ENCODE measurements at places on chromosomes 3 and 15. TPM values are rescaled to one million over a fixed set of nuclear protein-coding genes. Genes with fewer than 3 reads are reported as not detected.
A peak's percentile ranks its signal among the peaks of the same experiment; 100 is the strongest.

DNA sequence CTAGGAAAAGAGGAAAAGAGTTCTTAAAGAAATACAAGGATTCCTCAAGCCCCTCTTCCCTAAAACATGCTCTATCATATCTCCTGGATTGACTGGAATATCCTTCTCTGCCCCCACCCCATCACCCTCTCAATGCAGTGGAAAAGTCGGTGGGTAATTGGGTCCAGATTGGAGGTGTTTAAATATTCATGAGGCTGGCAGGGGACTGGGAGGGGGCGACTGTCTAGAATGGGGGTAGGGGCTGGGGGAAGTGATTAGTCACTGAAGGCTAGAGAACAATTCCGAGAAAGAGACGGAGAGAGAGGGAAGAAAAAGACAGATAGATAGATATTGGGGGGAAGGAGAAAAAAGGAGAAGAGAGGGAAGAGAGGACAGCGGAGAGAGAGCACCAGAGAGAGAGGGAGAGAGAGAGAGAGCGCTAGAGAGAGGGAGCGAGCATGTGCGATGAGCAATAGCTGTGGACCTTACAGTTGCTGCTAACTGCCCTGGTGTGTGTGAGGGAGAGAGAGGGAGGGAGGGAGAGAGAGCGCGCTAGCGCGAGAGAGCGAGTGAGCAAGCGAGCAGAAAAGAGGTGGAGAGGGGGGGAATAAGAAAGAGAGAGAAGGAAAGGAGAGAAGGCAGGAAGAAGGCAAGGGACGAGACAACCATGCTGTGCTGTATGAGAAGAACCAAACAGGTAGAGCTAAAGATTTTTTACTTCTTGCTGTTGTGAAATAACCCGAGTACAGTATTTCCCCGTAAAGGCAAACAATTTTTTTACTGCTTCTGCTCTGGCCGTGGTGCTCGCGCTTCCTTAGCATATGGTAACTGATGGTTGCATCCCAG, at the start of gene GAP43:
GAP43 (plus strand) TSS at position 467 of the 825 bp plus-strand sequence; CDS start at position 647, 180 bp downstream.
- DNase-seq: peak; percentile 48

CDHR4 gene
- not detected for total RNA-seq

DLL4 gene
- total RNA-seq: 9.2 TPM

DNA sequence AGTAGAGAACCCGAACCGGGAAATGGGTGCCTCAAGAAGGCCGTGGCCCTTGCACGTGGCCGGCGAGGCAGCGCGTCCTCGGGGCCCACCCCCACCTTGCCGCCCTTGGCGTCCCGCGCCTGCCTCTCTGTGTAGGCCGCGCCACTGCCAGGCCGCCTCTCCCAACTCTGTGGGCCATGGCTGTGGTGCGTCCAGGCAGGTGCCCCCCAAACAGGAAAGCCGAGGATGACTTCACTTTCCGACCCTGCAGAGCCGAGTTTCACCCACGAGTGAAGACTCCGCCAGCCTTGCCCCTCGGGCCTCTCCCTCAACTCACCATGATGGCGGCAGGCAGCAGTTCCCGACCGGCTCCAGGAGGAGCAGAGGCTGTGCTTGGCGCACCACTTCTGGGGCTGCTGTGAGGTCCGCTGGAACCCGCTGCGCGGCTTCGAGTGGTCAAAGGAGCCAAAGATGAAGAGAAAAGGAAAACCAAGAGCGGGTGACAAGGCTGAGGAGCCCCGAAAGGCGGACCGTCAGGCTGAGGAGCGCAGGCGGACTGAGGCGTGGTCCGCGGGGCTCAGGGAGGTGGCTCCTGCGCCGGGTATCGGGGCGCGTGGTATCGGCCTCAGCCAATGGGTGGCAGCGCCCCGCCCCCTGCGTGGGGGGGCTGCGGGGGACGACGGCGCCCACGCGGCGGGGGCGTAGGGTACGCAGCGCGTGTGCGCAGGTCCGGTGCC, at the start of gene DAZL:
DAZL (minus strand) TSS at position 537 of the 716 bp plus-strand sequence; CDS start at position 319, 218 bp downstream.
- DNase-seq: no peak

FGF7 gene
- total RNA-seq: 37.1 TPM

GRCh38 chr3:156509189-156510174, 45.4 kb downstream of the SSR3 start:
- DNase-seq: no peak

DNA sequence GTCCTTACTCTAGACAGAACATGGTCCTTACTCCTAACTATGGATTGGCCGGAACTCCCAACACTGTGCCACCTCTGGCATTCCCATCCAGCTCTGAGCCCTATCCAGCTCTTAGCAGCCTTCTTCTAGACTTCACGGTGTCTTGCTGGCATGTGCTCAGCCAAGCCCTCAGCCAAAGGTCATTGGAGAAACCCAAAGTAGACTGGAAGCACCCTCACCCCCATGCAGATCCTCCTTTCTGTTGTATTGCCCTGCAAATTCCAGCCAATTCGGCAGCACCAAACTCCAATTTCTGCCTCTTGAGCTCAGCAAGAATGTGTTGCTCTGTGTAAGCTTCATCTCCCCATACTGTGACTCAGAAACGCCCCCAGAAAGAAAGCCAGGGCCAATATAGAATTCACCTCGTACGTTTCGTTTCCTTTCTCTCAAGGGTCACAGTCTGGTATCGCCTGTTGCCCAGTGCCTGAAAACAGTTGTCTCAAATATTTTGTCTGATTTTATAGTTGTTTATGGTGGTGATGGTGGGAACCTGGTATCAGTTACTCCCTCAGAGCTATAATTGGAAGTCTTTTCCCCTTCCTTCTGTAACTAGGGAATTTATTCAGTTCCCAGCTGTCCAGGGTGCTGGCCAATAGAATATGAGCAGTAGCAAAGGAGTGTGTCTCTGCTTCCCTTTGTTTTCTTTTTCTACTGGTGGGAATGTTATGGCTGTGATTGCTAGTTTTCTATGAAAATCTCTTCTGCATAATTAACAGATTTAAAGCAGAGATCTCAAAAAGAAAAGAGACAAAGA, 28.4 kb upstream of the EPHB3 start:
- DNase-seq: no peak

Measured in left cardiac atrium (tissue), 4 donors.